ENCODE measurements at places on chromosomes 2 and 18.

- no peak for DNase-seq
These were observed 99.0 kb downstream of the CPS1 start for GRCh38 chr2:210655229-210655975.

- no peak for DNase-seq
These were observed 97.2 kb downstream of the DTNA start for GRCh38 chr18:34807106-34807796.

DNA sequence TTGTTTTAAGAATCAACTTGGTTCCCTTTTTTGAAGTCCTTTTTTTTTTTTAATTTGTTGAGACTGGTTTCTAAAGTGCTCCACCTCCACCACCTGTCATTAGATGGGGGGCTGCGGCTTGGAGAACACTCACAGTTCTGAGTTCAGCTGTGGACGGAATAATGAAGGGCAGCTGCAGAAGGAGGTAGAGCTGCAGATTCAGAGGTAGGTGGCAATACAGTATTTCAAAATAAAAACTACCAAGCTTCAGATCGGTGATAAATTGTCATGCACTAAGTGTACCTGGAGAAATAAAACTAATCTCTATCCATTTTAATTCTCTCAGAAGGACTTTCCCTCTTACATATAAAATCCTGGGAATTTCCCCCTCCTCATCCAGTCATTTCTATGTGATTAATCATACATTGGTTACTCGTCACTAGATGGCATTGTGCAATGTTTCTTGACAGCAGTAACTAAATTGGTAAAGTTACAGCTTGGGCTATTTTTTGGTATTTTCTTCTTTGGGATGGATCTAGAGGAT is 81.1 kb upstream of the SLC39A10 start:
- no peak for DNase-seq

DNA sequence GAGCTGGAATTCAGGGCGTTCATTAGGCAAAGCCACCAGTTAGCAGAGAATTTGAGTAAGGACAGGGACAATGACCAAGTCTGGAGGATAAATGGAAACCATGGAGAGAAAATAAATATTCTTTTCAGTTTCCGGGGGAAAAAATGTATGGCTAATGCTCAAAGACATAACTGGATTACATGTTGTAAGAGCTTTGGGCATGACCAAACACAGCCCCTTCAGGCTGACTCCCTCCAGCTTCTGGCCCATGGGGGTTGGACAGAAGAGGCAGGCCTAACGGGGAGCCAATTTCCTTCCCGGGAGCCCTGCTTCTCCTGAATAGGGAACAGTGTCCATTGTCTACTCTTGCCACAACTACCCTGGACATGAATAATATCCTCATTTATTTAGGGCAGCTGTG is 39.5 kb upstream of the FOXI3 start:
- no peak for DNase-seq

- DNase-seq = no peak
These were observed 277.3 kb upstream of the FN1 start for GRCh38 chr2:215712871-215713790.

GRCh38 chr2:69567157-69567908 is 76.2 kb downstream of the AAK1 start:
- DNase-seq = no peak

DNA sequence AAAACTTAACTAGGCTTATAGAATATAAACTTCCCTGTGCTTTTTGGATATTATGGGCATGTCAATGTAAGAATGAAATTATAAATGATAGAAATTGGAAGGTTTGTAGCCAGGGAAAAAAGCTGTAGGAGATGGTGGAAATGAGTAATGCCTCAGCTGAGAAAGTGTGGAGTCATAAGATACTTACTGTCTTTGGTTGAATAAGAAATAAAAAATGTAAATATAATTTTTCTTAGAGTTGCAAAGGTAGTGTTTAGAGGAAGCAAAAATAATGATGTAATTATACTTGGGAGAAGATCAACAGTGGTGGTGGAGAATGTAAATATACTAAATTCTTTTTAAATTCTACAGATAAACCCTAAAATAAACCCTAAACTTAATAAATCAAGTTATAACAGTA is 26.2 kb upstream of the RND3 start:
- no peak for DNase-seq

- DNase-seq = no peak
These were observed 103.4 kb downstream of the TNS1 start for GRCh38 chr2:217899231-217900009.

GRCh38 chr2:55454121-55454520 is 34.5 kb upstream of the CCDC88A start:
- no peak for DNase-seq

- no peak for DNase-seq
These were observed 109.8 kb upstream of the ALK start for GRCh38 chr2:30031184-30031583.

GRCh38 chr2:181847198-181847556 is 44.4 kb upstream of the ITPRID2 start:
- DNase-seq = no peak

Measured in stimulated activated CD8-positive, alpha-beta memory T cell treated with anti-CD3 and anti-CD28 coated beads, Interleukin-12 subunit alpha, Interleukin-12 subunit beta, amount 100 ng/mL, for 4 hours (primary cell).